ENCODE measurements at places on chromosomes 7 and 10.

GRCh38 chr10:104650072-104650471 lies 9.0 kb downstream of the SORCS3 start:
- DNase-seq: no peak

DNA sequence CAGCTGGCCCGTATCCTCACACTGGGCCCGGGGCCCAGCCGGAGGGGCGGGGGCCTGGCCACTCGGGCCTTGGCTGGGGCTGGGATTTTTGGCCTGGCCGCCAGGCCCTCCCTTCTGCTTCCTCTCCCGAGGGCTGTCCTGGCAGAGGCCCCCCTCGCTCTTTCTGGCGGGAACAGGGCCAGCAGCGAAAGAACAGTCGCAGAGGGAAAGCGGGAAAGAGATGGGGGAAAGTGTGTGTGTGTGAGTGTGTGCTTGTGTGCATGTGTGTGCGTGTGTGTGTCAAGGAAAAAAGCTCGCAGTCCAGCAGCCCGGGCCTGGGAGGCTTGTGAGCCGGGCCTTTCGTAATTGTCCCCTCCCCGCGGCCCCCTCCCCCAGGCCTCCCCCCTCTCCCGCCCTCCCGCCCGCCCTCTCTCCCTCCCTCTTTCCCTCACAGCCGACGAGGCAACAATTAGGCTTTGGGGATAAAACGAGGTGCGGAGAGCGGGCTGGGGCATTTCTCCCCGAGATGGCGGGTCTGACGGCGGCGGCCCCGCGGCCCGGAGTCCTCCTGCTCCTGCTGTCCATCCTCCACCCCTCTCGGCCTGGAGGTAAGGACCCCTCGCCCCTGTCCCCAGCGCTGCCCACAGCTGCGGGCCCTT lies at the start of gene ELN:
TSS of gene ELN (plus strand) at position 491 of the 638 bp plus-strand sequence. CDS start at position 506, 15 bp downstream.
- no peak for DNase-seq

DNA sequence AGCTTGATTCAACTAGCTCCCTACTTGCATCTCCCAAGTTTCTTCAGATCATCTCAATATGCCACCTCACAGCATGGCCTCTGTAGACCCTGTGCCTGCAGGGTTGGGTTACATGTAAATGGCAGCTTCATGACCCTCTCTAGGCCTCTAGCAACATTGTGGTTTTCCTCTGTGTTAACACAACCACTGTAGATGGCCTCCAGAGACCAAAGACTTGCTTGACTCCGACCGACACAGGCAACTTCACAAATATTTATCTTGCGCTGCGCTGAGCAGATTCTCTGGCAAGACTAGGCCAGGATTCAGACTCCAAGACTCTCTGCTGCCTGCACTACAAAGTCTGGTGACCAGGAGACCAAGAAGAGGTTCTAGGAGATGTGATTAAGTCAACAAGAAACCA lies 75.9 kb downstream of the CNOT4 start:
- no peak for DNase-seq

DNA sequence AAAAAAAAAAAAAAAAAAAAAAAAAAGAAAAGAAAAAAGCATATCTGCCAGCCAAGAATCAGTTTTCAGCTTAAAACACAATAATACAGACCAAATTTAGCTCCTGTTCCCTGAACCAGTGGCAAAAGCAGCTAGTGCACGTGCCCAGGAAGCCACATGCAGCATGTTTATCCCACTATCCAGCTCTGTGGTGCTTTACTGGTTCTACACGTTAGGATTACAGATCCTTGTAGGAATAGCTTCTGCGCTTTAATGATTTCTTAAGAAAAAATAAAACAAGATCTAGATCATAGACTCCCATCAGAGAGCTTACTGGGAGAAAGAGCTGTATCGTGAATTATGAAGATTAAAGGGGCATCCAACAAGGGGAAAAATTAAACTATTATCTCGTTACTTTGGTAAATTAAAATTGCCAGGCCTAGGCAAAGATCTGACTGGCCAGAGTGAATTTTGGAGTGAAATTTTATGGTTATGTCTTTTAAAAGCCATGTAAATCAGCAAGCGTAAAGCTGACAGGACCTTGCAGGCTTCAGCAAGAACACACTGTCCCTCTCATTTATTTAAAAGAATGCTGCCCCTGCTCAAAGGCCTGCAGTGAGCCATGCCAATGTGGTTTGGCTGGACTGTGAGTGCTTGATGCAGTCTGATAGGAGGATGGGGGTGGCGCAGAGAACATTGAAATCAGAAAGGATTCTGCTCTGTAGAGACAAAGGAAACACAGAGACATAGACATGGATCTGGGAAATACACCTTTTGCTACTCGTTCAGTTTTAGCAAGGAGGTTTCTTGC lies 177.3 kb upstream of the PHYHIPL start:
- DNase-seq: no peak

GRCh38 chr10:99357691-99358090 lies 28.5 kb downstream of the CNNM1 start:
- DNase-seq: no peak

GRCh38 chr10:51121861-51122260 lies 47.6 kb downstream of the PRKG1 start:
- no peak for DNase-seq

DNA sequence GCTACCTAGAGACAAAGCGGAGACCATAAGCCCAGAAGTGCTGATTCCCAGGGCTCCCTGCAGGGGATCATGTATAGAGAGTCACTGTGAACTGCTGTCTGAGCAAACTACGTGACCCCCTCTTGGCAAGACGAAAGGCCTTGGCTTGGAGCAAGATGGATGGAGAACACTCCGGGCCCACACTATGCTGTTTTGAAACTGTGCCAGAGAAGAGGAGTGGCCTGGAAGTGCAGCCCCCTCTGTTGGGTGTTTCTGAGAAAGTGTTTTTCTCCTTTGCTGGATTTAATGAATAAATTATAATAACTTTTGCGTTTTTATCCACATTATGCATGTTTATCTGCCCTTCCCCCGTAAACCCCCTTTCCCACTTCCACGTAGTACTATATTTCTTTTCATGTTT lies 639.3 kb upstream of the GALNT17 start:
- no peak for DNase-seq

GRCh38 chr10:70362328-70362727 lies 20.1 kb downstream of the LRRC20 start:
- DNase-seq: no peak

DNA sequence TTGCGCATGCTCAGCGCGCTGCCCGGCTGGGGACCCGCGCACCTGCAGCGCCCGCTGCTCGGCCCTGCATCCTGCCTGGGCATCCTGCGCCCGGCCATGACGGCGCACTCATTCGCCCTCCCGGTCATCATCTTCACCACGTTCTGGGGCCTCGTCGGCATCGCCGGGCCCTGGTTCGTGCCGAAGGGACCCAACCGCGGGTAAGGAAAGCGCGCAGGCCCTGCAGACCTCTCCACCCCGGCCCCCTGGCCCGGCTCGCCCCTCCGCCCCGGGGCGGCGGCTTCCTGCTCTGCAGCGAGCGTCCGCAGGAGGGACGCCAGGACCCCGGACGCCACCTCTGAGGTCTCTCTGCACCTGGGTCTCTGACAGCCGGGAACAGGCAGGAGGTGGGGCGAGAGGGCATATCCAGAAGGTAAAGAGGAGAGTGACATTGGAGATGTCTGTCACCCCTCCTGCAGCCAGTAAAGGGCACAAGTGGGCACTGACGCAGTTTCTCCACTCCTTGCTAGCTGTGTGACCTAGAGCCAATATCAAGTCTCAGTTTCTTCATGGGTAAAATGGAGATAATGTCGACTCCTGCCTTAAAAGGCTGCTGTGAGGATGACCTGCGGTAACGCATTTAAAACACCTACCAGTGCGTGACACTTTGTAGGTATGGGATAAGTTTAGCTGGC lies 338 bp downstream of the ATP6V0E2 start:
- no peak for DNase-seq

DNA sequence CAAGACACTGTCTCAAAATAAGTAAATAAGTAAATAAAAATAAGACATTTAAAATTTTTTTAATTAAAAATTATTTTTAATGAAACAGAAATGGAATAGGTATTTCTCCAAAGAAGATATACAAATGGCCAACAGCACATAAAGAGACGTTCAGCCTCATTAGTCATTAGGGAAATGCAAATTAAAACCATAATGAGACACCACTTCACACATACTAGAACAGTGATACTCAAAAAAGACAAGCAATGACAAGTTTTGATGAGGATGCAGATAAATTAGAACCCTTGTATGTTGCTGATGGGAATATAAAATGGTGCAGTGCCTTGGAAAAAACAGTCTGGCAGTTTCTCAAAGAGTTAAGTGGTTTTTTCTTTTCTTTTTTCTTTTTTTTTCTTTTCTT lies 26.5 kb upstream of the C10orf67 start:
- DNase-seq: no peak

DNA sequence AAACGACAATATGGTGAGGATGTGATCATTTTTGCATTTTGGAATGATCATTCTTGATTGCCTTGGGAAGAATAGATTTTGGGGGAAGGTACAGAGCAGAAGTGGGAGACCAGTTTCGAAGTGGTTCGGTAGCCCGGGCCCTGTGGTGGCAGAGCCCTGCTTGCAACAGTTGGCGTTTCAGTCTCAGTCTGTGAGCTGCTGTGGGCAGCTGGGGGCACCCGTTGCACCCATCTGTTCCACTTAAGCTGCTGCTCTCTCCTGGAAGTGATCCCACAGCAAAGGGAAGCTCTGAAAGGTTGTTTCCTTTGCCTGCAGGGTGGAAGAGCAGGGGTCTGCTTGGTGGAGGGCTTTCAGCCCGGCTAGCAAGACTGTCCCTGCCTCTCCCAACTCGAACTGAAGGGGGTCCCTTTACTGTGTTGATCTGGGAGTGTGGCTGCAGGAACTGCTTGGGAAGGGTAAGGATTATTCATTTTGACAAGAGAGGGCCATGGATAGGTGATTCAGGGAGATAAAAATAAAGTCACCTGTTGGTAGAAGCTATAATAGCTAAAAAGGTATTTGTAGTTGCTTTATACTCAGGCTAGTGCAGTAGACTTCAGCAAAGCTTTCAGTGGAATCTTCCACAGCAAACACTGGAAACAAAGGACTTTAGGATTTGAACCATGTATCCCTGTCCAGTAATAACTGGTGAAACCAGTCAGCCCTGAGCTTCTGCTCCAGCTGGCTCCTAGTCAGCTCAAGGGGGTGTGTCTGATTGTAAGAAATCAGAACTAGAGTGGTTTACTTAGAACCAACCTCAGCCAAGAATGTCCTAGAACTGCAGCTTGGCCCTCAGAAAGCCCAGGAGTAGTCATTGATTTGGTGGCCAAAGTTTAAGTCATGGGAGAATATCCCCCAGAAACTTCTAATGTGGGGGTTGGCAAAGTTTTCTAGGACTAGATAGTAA lies 53.1 kb upstream of the PDCD4 start:
- DNase-seq: no peak

DNA sequence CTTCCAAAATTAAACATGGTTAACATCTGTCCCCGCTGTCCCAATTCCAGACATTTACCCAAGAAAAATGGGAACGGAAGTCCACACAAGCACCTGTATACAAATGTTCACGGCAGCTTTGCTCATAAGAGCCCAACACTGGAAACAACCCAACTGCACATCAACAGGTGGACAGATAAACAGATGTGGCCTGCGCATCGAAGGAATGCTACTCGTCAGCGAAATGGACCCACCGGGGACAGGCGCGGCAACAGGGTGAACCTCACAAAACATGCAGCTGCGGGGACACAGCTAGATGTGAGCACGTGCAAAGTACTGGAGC lies 20.9 kb downstream of the GPR146 start:
- DNase-seq: no peak

- no peak for DNase-seq
Measured at GRCh38 chr10:48934672-48935501, 4.8 kb downstream of the LRRC18 start.

DNA sequence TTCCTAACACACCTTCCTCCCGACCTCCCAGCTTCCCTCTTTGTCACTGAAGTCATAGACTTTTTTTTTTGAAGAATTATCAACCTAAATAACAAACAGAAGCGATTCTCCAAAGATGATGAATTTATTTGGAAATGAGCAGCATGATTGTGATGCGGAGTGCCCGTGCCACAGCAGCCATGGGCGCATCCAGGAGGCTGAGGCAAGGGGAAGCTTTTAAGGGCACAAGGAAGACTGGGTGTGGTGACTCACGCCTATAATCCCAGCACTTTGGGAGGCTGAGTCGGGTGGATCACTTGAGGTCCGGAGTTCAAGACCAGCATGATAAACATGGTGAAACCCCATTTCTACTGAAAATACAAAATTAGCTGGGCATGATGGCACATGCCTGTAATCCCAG lies 16.2 kb upstream of the GIMAP8 start:
- no peak for DNase-seq

DNA sequence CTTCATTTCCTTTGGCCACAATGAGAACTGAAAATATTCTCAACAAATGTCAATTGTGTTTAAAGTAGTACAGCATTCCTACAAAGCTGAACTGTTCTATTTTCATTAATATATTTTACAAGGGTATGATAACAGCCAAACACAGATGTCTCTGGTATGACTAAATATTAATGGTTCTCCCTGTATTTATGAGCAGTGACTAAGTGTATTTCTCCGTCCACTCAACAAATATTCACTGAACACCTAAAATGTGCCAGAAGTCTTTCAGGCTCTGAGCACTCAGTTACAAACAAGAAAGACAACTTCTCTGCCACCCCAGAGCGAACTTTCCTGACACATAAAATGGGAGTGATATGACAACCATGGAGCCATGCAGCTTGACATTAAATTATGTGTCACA lies 135.6 kb downstream of the VPS41 start:
- DNase-seq: no peak

GRCh38 chr7:84809877-84810276 lies 377.0 kb downstream of the SEMA3D start:
- no peak for DNase-seq

- DNase-seq: no peak
Measured at GRCh38 chr7:74428023-74428422, 25.7 kb upstream of the GTF2IRD1 start.

DNA sequence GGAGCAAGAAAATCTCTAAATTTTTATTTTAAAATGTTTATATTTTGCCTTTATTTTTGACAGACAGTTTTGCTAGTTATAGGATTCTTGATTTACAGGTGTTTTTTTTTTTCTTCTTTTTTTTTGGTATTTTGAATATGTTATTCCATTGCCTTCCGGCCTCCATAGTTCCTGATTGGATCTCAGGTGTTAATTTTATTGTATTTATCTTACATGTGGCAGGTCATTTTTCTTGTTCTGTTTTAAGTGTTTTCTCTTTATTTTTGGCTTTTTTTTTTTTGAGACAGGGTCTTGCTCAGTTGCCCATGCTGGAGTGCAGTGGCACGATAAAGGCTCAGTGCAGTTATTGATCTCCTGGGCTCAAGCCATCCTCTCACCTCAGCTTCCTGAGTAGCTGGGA lies 73.9 kb downstream of the MLLT10 start:
- DNase-seq: no peak
